ENCODE measurements at places on chromosomes 7 and 10.

DNA sequence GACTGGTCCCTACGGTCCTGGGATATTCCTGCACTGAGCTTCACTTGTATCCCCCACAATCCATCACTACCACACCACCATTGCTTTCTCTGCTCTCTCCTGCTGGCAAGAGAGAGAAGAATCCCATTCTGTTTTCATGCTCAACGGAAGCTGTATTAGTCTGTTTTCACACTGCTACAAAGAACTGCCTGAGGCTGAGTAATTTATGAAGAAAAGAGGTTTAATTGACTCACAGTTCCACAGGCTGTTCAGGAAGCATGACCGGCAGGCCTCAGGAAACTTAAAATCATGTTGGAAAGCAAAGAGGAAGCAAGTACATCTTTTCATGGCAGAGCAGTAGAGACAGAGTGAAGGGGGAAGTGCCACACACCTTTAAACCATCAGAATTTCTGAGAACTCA is 260.4 kb upstream of the LYZL1 start:
- no peak for DNase-seq

- no peak for DNase-seq
Observed at GRCh38 chr7:132135746-132136385, 440.4 kb downstream of the PLXNA4 start.

- DNase-seq: no peak
Observed at GRCh38 chr7:111081546-111082267, 9.2 kb upstream of the LRRN3 start.

GRCh38 chr7:68031180-68031943 is 1034.7 kb downstream of the TYW1 start:
- DNase-seq: no peak

GRCh38 chr10:15748126-15748525 is 28.4 kb upstream of the ITGA8 start:
- no peak for DNase-seq

- no peak for DNase-seq
Observed at GRCh38 chr10:30719832-30720231, 90.3 kb upstream of the LYZL2 start.

DNA sequence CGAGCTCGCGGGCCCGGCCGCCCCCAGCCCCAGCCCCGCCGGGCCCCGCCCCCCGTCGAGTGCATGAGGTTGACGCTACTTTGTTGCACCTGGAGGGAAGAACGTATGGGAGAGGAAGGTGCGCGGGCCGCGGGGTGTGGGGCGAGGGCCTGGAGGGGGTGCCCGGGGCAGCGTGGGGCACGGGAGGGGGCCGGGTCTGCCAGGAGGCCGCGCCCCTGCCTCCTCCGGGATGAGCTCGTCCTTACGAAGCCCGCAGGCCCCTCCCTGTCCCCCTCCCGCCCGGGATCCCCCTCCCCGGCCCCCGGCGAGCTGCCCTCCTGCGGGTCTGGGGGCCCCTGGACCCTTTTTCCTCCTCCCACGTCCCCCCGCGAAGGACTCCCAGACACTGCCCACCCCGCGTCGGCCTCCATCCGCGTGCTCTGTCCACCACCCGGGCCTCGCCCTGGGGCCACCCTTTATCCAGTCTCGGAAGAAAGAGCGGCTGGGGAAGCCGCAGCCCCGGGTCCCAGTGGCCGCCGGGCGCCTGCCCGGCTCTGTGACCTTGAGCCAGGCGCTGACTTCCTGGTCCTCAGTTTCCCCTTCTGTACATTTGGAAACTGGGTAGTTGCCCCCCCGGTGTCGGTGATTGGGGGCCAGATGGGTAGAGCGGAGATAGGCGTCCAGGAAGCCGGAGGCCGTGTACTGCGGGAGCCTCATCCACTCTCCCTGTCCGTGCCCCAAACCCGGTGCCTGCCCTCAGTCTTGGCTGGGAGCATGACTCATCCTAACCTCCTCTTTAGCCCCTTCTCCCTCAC is 521 bp downstream of the LIMK1 start:
- DNase-seq: no peak

- DNase-seq: no peak
Observed at GRCh38 chr7:12287901-12288300, 76.8 kb downstream of the TMEM106B start.

DNA sequence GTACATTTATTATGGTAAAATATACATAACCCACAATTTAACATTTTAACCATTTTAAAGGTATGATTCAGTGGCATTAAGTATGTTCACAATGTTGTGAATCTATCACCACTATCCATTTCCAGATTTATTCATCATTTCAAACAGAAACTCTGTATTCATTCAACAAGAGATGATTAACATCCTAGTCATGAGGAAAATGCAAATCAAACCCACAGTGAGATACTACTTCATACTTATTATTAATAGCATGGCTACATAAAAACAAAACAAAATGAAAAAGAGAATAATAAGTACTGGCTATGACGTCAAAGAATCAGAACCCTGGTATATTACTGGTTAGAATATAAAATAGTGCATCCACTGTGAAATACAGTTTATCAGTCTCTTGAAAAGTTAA is 386.6 kb upstream of the POM121L12 start:
- DNase-seq: no peak

- no peak for DNase-seq
Observed at GRCh38 chr10:43308986-43309385, 42.1 kb upstream of the RASGEF1A start.

DNA sequence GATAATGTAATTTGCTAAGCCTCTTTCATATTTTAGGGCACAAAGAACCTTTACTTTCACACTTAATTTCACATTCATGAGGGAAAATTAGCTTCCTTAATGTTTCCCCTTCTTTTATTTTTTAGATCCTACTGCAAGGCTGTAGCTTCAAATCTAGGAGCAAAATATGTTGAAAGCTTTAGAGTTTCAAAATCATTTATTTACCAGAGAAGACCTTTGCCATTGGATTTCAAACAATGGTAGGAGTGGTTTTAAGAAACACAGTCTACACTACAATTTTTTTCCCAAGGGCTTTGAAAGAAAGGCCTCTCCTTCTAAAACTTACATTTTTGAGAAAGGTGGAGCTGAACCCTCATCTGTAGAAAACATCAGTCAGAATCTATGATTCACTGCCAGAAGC is 43.3 kb upstream of the MEOX2 start:
- no peak for DNase-seq

DNA sequence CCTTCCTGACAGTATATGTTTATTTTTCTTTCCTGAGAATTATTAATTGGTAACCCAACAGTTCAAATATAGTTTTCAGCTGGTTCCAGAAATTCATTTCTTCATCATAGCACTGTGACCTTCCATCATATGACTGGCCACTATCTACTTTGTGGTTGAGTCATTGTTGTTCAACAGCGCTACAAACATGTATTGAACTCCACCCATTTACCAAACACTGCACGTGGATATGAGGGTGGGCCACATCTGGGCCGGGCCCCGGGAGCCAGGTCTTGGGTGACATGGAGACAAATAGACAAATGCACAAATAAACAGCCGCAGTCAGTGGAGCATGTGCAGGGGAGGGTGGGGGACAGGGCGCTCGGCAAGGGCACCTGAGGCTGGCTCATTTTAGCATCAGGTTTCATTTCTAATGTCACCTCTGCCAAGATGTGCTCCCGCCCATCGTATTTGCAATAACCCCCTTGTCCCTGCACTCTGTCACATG is 24.0 kb upstream of the EEPD1 start:
- no peak for DNase-seq

- no peak for DNase-seq
Observed at GRCh38 chr10:89651916-89652573, 7.0 kb upstream of the PANK1 start.

GRCh38 chr7:157293413-157293788 is 43.4 kb upstream of the DNAJB6 start:
- DNase-seq: no peak

DNA sequence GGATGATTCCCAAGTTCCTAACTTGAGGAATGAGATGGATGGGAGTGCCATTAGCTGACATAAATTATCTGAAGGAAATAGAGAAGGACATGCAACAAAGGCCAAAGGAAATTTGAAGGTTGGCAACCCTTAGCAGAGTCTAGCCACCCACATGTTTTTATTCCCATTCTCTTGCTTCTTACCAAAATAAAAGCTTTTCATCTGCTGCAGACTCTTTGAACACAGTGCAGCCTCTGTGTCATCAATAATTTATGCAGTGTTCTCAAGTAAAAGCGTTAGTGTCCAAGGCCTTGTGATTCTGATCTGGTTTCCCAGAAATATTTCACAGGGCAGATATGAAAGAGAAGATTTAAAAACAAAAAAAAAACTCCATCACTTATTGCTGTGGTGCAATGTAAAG is 98.5 kb downstream of the ST7 start:
- DNase-seq: no peak

DNA sequence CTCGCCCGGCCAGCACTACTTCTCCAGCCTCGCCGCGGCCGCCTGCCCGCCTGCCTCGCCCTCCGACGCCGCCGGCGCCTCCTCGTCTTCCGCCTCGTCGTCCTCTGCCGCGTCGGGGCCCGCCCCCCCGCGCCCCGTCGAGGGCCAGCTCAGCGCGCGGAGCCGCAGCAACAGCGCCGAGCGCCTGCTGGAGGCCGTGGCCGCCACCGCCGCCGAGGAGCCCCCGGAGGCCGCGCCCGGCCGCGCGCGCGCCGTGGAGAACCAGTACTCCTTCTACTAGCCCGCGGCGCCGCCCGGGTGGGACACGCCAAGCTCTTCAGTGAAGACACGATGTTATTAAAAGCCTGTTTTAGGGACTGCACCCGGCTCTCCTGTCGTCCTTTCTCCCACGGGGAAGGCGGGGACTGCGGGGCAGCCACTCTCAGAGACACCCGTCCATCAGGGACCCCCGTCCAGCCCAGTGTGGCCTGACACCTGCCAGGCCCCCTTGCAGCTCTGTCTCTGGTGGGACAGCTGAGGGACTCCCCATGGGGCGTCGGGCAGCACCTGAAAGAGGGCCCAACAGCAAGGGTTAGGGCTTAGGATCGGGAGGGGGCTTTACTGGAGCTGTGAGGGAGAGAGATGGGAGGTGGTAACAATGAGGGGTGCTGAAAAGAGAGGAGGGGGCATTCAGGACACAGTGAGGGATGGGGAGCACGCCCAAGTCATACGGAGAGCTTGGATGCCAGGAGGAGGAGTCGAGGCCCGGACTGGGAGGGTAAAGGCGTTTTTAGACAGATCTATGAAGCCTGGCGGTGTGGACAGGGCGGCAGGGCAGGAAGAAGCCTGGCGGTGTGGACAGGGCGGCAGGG is 34.7 kb downstream of the SPDYE6 start:
- DNase-seq: no peak

GRCh38 chr10:69644658-69645295 is 14.7 kb downstream of the FAM241B start:
- no peak for DNase-seq

GRCh38 chr10:5447611-5448071 is 35.3 kb downstream of the NET1 start:
- DNase-seq: no peak

DNA sequence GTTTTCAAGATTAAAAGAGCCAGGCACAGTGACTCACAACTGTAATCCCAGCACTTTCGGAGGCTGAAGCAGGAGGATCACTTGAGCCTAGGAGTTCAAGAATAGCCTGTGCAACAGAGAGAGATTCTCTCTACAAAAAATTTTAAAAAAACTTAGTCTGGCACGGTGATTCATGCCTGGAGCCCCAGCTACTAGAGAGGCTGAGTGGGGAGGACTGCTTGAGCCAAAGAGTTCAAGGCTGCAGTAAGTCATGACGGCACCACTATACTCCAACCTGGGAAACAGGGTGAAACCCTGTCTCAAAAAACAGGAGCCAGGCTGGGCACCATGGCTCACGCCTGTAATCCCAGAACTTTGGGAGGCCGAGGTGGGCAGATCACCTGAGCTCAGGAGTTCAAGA is 86.6 kb upstream of the KCTD7 start:
- no peak for DNase-seq

DNA sequence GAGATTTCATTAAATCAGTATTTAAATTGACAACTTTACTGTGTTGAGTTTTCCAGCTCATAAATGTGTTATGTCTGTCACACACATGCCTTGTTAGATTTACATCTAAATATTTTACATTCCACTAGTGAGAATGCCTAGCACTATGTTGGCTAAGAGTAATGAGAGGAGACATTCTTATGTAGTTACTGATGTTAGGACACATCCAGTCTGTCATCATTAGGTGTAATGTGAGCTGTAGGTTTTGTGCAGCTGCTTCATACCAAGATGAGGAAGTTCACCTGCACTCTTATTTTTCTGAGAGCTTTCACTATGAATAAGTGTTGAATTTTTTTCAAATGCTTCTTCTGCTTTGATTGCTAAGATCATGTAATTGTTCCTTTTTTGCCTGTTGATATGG is 218.0 kb upstream of the IGFBP3 start:
- DNase-seq: no peak

DNA sequence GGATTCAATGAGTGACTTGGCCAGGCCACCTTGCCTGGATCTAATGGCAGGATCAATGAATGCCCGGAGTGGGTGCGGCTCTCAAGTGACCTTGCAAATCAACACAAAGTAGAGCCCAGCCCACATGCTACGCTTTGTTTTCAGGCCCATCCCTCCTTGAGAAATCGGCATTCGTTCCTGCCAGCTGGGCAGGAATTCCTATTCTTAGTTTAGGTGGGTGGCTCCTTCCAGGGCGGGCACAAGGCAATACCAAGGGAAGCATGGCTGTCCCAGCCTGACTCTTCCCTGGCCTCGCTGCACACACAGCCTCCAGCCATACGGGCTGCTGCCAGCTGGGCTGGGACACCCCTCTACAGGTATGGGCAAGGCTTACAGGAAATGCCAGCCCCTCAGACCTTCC is 119.3 kb downstream of the SH3PXD2A start:
- DNase-seq: no peak

GRCh38 chr10:62159351-62159750 is 109.3 kb downstream of the RTKN2 start:
- no peak for DNase-seq

- peak; percentile 72 for DNase-seq
Observed at GRCh38 chr7:76303202-76304147, 1.0 kb downstream of the HSPB1 start.

GRCh38 chr7:2792856-2793487 is 51.1 kb downstream of the GNA12 start:
- no peak for DNase-seq

- no peak for DNase-seq
Observed at GRCh38 chr7:149625947-149626392, 128.4 kb upstream of the ZNF746 start.

- no peak for DNase-seq
Observed at GRCh38 chr7:120445276-120445675, 172.3 kb downstream of the KCND2 start.

- DNase-seq: no peak
Observed at GRCh38 chr7:40237731-40238130, 102.9 kb downstream of the SUGCT start.

DNA sequence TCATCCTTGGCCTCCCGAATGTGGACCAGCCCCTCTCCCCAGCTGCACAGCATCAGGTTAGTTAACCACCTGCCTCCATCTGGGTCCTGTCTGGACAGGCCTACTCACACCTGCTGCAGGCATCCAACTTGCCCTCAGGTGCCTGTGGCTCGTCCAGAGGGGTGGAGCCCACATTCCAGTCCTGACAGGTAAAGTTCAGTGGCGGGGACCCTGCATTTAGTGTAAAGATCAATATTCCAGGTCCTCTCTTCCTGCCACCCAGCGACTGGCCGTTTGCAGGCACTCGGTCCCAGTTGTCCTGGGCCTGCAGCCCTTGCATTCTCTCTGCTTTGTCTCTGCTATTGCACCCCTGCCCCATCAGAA is 15.0 kb downstream of the HTRA1 start:
- no peak for DNase-seq

- no peak for DNase-seq
Observed at GRCh38 chr7:101618207-101618839, 10.8 kb downstream of the MYL10 start.
